ENCODE measurements at places on chromosomes 5 and 9. TPM values are rescaled to one million over a fixed set of nuclear protein-coding genes. Genes with fewer than 3 reads are reported as not detected.

DNA sequence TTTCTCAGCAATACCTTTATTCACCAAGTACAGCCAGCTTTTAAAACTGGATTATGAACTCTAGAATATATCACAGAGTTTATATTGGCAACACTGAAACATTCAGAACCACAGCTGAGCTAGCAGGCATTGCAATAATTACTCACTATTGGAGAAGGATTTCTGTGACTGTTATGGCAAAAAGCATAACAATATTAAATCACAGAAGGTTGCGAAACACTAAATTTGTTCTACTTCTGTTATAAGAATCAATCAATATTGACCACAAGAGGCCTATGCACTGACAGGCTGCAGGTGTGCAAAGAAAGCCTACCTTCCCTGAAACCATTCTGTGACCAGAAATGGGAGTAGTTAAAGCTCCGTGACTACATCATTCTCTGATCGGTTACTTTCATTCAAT lies 59.2 kb downstream of the AP3B1 start:
- DNase-seq: no peak

GRCh38 chr9:137421838-137422603 lies 941 bp downstream of the EXD3 start:
- DNase-seq: no peak

DNA sequence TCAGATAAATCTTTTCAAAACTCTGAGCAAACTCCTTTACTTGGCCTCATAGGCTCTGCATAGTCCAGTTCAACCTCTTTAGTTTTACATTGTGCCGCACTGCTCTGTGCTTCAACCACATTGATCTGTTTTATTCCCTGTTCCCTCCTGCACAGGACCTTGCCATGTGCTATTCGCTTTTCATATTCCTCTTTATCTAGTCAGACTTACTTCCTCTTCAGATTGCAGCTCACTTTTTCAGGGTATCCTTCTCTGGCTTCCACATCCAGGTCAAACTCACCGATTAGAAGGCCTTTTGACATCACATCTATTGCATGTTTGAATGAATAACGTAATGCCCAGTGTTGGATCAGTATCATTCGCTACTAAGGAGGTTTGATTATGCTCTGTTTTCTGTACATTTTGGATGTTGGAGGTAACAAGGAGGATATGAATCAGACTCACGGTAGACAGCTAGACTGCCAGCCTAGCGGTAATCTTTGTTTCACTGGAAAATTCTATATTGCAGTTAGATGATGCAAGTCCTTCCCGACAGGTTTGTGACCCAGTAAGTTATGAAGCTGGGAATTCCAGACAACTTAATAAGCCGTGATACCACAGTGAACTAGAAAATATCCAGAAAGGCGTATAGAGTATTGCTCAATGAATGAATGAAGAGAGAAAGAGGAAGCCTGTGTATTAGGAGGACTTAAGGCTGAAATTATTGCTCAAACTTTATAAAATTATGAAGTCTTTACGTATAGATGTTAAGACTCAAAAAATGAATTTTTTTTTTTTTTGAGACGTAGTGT lies 65.7 kb downstream of the IQGAP2 start:
- DNase-seq: no peak

The TOR2A gene
- total RNA-seq: 5.7 TPM

DNA sequence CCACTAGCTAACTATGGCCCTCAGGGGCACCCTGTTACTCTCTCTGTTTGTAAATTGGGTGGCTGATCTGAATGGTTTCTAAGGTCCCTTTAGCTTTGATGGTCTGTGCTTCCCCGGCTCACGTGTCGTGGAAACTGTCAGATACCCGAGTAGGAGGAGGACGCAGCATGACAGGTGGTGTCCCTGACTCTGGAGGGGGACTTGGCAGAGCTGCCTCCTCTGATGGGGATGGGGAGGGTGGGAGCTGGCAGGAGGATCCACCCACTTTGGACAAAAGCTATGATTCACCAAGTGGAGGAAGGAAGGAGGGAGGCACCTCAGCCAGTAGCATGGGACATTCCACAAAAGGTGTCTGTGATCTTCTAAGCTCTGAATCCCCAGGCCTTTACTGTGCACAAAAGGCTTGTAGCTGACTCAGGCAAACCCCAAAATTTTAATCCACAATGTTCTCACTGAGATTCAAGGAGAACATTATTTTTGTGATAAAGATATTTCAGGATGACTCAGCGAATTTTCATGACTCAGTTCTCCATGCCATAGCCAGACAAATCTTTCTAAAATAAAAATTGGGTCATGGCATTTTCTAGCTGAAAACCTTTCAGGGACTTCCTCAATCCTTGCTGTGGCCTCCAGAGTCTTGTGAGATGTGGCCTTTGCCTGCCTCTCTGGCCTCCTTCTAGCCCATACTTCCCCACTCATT lies 131.0 kb upstream of the BRINP1 start:
- DNase-seq: no peak

The MELK gene
- 34.3 TPM for total RNA-seq

The PCDHB10 gene
- total RNA-seq: 1.3 TPM

- no peak for DNase-seq
Observed at GRCh38 chr9:123718188-123718587, 211.7 kb downstream of the DENND1A start.

GRCh38 chr5:151556806-151557205 lies 34.3 kb downstream of the FAT2 start:
- no peak for DNase-seq

GRCh38 chr9:92097997-92098482 lies 17.2 kb downstream of the SPTLC1 start:
- DNase-seq: no peak

Measured in HFFc6 (cell line).